ENCODE measurements at places on chromosomes 13 and 19. TPM values are rescaled to one million over a fixed set of nuclear protein-coding genes. Genes with fewer than 3 reads are reported as not detected.

DNA sequence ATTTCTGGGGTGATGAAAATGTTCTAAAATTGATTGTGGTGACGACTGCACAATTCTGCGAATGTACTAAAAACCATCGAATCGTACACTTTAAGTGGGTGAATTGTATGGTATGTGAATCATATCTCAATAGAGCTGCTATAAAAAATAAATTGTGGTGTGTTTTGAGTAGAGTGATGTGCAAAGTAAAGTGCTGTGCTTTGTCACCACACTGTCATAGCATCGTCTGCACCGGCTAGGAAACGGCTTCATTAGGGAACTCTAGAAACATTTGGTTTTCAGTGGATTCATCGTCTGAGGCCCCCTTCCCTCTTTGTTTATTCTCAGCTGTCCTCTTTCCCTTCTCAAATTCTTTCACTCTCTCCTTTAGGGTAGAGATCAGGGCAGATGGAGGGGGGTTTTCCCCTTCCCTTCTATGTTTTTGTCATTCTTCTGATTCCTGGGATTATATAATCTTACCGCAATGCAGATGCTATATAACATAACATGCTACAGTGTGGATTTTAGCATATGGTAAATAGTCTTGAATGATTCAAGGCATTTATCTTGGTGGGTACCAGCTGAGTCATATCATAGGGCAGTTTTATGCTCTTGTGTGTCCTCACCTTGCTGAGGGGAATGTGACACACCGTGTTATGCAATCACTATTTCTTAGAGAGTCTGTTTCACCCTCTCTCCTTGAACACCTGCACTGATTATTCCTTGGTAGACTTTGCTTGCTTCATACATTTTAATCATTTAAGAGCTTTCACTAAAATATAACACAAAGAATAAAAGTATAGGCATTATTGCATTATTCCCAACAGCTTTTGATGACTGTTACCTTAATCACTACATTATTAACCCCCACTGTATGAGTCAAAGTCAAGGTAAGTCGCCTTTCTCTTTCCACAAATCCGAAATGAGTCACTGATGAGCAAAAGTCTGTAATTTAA is 239.4 kb downstream of the DCLK1 start:
- H3K27me3 ChIP-seq: no peaks in the 10 kb centered on the region
- H3K4me3 ChIP-seq: no peak overlapping the region
- H3K4me1 ChIP-seq: no peaks in the 10 kb centered on the region
- H3K36me3 ChIP-seq: no peaks in the 10 kb centered on the region
- no peak for DNase-seq

GRCh38 chr19:1651568-1652291 is 685 bp downstream of the TCF3 start:
- H3K27me3 ChIP-seq: no peaks in the 10 kb centered on the region
- H3K4me3 ChIP-seq: peak overlapping the region; percentile 66
- H3K4me1 ChIP-seq: no peaks in the 10 kb centered on the region
- DNase-seq: peak; percentile 32

- H3K4me3 ChIP-seq: no peak overlapping the region
- H3K27ac ChIP-seq: no peak overlapping the region
- H3K27me3 ChIP-seq: no peaks in the 10 kb centered on the region
- H3K36me3 ChIP-seq: no peaks in the 10 kb centered on the region
These were observed 5.6 kb upstream of the SIGLEC12 start for GRCh38 chr19:51507192-51507591.

DNA sequence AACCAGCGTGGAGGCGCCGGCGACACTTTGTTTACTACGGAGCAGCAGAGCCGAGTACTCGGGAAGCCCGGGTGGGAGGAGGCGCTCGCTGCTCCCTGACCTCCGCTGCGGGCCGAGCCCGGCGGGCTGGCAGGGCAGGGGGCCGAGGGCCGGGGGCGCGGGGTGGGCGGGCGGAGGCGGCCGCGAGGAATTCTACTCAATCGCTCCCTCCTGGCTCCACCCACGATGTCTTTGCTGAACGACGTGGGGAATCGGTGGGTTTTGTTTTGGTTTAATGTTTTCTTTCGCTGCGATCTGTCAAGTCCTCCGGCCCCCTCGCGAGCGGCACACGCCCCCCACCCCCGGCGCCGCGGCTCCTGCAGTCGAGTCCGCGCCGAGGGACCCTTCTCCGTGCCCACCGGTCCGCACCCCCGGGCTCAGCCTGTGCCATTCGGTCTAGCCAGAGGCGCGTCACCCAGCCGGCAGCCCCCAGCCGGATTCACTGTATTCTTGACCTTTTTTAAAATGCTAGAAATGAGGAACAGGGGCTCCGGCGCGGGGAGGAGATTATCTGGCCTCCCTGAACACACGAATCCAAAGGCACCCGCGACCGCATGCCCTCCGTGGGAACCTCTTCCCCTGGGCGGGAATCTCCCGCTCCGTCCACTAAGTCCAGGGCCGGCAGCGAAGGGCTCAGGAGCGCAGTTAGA is 636 bp upstream of the FOXO1 start:
- peaks cover 7% of the 10 kb centered on the region for H3K4me1 ChIP-seq
- no peaks in the 10 kb centered on the region for H3K36me3 ChIP-seq
- H3K4me3 ChIP-seq: peak overlapping the region; percentile 63
- H3K27me3 ChIP-seq: no peaks in the 10 kb centered on the region
- H3K27ac ChIP-seq: no peak overlapping the region

DNA sequence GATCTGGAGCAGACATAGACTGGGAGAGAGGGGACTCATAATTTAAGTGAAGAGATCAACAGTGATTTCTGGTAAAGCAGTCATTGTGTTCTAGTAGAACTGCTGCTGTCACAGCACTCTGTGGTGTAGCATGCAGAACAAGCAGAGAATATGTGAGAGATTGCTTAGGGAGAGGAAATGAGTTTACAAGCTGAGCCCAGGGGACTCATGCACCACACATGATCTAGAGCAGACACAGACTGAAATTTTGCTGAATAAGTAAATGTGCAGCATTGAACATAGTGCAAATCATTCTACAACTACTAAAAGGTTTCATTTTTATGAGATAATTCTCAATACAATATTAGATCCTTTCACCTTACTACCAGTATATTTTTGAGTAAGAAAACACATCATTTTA is 125.7 kb downstream of the MYO16 start:
- no peaks in the 10 kb centered on the region for H3K36me3 ChIP-seq
- H3K27me3 ChIP-seq: no peaks in the 10 kb centered on the region
- H3K27ac ChIP-seq: no peak overlapping the region
- H3K4me3 ChIP-seq: no peak overlapping the region
- DNase-seq: no peak
- no peaks in the 10 kb centered on the region for H3K4me1 ChIP-seq

DNA sequence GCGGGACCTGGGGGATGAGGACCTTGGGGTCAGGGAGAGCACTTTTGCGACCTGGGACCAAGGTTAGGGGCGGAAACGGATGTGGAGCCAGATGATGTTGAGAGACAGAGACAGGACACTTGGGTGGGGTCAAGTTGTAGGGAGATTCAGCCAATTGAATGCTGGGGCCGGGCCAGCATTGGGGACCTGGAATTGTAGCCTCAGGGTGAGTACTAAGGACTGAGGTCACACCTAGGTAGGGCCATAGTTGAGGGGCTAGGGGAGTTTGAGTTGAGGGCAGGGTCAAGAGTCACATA is 1.2 kb downstream of the ALKBH7 start:
- H3K4me1 ChIP-seq: peaks cover 29% of the 10 kb centered on the region
- H3K27me3 ChIP-seq: no peaks in the 10 kb centered on the region

- no peaks in the 10 kb centered on the region for H3K27me3 ChIP-seq
- peaks cover 31% of the 10 kb centered on the region for H3K4me1 ChIP-seq
- H3K4me3 ChIP-seq: no peak overlapping the region
- DNase-seq: no peak
- peaks cover 1% of the 10 kb centered on the region for H3K36me3 ChIP-seq
These were observed 2.0 kb downstream of the BICRA start for GRCh38 chr19:47610902-47611301.

- no peak for DNase-seq
- H3K4me1 ChIP-seq: no peaks in the 10 kb centered on the region
- no peak overlapping the region for H3K27ac ChIP-seq
These were observed 4.2 kb upstream of the RGL3 start for GRCh38 chr19:11423164-11423790.

- no peak overlapping the region for H3K27ac ChIP-seq
- H3K4me3 ChIP-seq: no peak overlapping the region
- no peaks in the 10 kb centered on the region for H3K36me3 ChIP-seq
- no peaks in the 10 kb centered on the region for H3K27me3 ChIP-seq
- no peak for DNase-seq
These were observed 6.7 kb upstream of the MRPL4 start for GRCh38 chr19:10245189-10245939.

DNA sequence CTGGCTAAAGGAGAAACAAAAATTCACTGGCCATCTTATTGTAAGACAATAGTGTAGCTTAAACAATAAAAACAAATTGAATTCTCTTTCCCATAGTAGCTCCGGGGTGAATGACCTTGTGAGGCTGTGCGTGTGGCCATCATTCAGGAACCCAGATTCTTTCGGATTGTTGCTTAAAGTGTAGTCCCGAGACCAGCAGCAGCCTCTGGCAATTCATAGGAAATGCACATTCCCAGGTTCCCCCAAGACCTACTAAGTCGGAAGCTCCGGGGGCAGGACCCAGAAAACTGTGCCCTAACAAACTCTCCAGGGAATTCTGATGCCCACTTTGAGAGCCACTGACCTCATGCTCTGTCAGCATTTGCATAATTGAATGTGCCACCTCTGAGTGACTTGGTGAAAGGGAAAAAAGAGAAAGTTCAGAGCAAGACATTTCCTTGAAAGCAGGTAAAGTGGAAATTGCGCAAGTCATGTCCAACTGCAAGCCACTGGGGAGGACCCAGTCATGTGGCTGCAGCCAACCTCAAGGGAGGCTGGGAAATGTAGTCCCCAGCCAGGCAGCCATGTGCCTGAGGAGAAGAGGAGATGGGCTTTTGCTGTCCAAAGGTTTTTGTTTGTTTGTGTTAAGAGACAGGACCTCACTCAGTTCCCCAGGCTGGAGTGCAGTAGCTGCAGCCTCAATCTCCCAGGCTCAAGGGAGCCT is 50.7 kb upstream of the PNMA8B start:
- H3K4me1 ChIP-seq: peaks cover 8% of the 10 kb centered on the region
- no peak overlapping the region for H3K27ac ChIP-seq
- H3K4me3 ChIP-seq: no peak overlapping the region
- peak; percentile 79 for DNase-seq

DNA sequence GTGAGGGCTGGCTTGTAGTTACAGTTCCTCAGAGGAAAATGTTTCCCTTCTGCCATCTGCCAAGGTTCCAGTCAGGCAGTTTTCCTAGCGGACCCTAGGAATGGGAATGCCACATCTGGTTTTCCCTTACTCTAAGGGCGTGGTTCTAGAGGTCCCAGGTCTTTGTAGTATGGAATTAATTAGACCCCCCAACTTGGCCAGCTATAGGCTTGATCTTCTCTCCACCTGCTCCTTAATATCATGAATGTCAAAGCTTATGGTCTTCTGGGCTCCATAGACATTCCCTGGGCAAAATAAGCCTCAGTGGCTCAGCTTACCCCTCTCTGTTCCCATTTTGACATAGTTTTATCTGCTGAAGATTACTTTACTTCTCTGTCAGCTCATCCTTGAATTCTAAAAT is 70.0 kb downstream of the ZNF568 start:
- no peaks in the 10 kb centered on the region for H3K27me3 ChIP-seq
- DNase-seq: no peak
- H3K36me3 ChIP-seq: no peaks in the 10 kb centered on the region
- H3K27ac ChIP-seq: no peak overlapping the region
- no peaks in the 10 kb centered on the region for H3K4me1 ChIP-seq

DNA sequence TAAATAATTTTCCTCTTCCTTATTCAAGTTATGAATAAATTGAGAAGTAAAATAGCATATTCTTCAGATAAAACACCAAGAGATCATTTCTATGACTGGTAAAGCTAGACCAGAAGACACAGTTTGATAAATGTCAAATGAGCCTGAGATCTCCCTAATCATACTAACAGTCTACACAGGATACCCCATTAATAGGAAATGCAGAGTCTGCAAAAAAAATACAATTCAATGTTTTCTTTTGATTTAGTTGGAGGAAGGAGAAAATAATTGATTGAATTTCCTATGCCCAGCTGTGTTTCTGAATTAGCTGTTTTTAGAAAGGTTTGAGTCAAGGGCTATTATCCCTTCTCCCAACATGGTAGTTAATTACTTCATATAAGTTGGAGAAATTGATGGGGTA is 734.6 kb upstream of the SLITRK1 start:
- H3K4me3 ChIP-seq: no peak overlapping the region
- H3K27me3 ChIP-seq: no peaks in the 10 kb centered on the region
- DNase-seq: no peak
- H3K36me3 ChIP-seq: no peaks in the 10 kb centered on the region

- DNase-seq: no peak
- H3K27ac ChIP-seq: no peak overlapping the region
- no peaks in the 10 kb centered on the region for H3K27me3 ChIP-seq
- no peak overlapping the region for H3K4me3 ChIP-seq
These were observed 174.1 kb downstream of the FGF14 start for GRCh38 chr13:102227741-102228140.

DNA sequence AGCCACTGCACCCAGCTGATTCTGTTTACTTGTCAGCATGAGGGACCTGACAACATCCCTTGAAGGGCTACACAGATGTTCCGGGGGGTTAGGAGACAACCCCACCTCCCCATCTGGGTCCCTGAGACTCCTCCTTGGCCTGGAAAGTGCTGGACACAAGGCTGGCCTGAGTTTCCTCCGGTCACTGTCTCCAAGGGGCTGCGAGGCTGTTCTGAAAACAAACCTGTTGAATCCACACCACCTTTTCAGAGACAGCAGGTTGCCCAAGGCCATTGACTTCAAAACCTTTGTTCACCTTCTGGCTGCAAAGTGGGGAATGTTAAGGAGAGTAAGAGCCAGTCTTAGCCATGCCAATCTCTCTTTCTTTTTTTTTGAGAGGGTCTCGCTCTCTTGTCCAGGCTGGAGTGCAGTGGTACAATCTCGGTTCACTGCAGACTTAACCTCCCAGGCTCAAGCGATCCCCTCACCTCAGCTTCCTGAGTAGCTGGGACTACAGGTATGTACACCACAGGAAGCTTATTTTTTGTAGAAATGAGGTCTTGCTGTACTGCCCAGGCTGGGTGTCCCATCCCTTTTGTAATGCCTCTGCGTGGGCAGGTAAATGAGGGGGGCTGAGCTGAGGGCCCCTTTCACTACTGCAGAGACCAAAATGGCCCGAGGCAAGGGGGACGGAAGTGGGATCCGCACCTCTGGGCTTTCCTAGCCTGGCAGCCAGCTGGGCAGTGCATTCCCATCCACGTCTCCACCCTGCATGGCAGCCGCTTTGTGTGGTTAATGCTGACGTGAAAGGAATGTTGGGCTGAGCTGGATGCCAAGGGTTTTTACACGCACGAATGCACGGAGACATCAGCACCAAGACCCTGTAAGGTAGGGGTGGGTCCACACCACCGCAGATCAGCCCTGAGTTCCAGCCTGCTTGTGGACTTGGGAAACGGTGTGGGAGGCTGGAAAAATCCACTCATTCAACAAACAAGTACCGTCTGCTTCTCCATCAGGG is 1.9 kb upstream of the ZNF628 start:
- H3K4me1 ChIP-seq: peaks cover 14% of the 10 kb centered on the region

GRCh38 chr13:109749365-109749764 is 37.0 kb downstream of the IRS2 start:
- no peak overlapping the region for H3K27ac ChIP-seq
- H3K4me1 ChIP-seq: no peaks in the 10 kb centered on the region
- H3K27me3 ChIP-seq: no peaks in the 10 kb centered on the region
- no peak overlapping the region for H3K4me3 ChIP-seq
- no peak for DNase-seq
- no peaks in the 10 kb centered on the region for H3K36me3 ChIP-seq

Gene ANGPTL8
- not detected for total RNA-seq

Gene TSHZ3
- not detected for total RNA-seq

Gene TNFSF13B
- 0.84 TPM for total RNA-seq

Gene ATP8B3
- total RNA-seq: 0.45 TPM

Gene RUBCNL
- 16.0 TPM for total RNA-seq

Gene MYO16
- total RNA-seq: not detected

Gene DACH1
- 1.3 TPM for total RNA-seq

Measured in Caco-2 (cell line).